ENCODE measurements at places on chromosomes 6 and 20. TPM values are rescaled to one million over a fixed set of nuclear protein-coding genes. Genes with fewer than 3 reads are reported as not detected.

FAM83C gene
- polyA plus RNA-seq = not detected

WTAP gene
- polyA plus RNA-seq = 91.3 TPM

HCRTR2 gene
- polyA plus RNA-seq = not detected

HLA-F gene
- 0.15 TPM for polyA plus RNA-seq

- DNase-seq = no peak
Observed at GRCh38 chr20:31641391-31641790, 3.7 kb downstream of the COX4I2 start.

- no peak for DNase-seq
Observed at GRCh38 chr6:106692112-106692818, 62.9 kb downstream of the QRSL1 start.

GRCh38 chr6:111866857-111867256 lies 6.4 kb downstream of the FYN start:
- no peak for DNase-seq

GRCh38 chr6:53611342-53611741 lies 54.2 kb downstream of the KLHL31 start:
- no peak for DNase-seq
